ENCODE measurements at places on chromosomes 3 and 15.

- no peak for DNase-seq
Measured at GRCh38 chr3:125177746-125178145, 34.8 kb downstream of the SLC12A8 start.

DNA sequence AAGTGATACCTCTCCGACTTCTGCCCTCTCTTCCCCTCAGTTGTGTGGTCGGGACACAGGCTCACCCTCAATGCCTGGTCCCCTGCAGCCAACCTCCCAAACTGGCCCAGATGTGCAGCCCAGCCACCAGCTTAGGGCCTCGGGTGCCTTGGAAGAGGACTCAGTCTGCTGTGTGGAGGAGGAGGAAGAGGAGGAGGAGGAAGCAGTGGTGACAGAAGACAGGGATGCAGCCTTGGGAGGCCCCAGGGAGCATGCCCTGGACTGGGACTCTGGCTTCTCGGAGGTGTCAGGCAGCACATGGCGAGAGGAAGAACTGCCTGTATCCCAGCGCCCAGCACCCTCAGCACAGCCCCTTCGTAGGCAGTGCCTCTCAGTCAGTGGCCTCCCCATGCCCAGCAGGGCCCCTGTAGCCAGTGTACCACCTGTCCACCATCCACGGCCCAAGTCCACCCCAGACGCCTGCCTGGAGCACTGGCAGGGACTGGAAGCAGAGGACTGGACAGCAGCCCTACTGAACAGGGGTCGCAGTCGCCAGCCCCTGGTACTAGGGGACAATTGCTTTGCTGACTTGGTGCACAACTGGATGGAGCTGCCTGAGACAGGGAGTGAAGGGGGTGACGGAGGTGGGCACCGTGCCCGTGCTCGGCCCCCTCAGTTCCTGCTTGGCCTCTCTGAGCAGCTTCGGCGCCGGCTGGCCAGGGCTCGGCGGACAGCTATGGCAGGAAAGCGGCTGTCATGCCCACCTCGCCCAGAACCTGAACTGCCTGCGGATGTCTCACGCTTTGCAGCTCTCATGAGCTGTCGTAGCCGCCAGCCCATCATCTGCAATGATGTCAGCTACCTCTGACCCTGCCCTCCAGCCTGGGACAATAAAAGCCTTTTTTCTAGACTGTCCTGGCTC, 1.3 kb downstream of the INKA1 start:
- no peak for DNase-seq

- no peak for DNase-seq
Measured at GRCh38 chr3:46916799-46917198, 39.3 kb downstream of the PTH1R start.

DNA sequence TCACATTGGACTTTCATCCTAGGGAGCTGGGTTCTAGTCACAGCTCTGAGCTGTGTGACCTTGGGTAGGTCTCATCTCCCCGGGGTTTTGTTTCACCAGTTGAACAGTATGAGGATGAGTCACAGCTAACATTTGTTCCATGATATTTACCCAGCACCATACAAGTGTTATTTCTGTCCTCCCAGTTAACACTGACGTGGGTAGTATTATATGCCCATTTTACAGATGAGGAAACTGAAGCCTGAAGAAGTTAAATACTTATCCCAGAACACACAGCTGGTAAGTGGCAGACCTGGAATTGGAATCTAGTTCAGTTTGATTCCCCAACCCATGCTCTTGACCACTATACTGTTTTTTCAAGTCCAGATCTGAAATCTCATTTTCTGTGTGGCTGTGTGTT, 908 bp upstream of the RARB start:
- no peak for DNase-seq

DNA sequence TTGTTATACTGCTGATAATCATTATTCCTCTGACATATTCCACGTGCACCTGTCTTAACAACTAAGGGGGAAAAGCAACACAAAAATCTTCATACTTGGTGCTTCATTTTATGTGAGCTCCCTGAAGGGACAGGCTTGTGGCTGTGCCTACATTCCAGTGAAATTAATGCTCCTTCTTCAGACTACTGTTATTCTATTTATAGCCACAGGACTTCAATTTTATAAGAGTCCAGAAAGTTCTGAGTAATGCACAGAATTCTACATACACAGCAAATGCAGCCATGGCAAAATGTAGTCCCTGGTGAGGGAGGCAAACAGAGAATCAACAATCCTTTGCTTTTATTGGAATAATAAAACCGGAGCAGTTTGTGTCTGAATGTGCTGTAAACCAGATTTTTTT, 417.1 kb downstream of the RBMS3 start:
- no peak for DNase-seq

DNA sequence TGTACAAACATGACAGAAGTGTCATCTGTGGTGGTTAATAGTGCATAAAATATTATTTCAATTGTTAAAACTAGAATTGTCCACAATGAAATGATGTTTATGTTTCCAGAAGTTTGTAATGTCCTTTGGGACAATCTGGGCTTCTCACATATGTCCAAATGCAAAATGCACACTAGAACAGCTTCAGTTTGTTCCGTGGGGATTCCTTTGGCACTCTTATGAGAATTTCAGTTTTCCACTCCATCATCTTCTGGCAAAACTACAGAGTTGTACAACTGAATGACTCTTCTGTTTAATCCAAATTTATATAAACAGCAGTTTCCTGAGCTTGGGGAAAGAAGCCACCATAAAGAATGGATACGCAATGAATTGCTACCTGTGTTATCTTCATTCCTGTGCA, 2.0 kb upstream of the OR5H6 start:
- no peak for DNase-seq

- DNase-seq = no peak
Measured at GRCh38 chr15:65659502-65660052, 37.8 kb downstream of the SLC24A1 start.

- DNase-seq = peak; percentile 40
Measured at GRCh38 chr3:185423178-185423577, 60.2 kb downstream of the MAP3K13 start.

GRCh38 chr3:188316021-188316722, 162.2 kb downstream of the LPP start:
- DNase-seq = no peak

- peak; percentile 33 for DNase-seq
Measured at GRCh38 chr3:144259267-144259666, 287.6 kb downstream of the DIPK2A start.

- no peak for DNase-seq
Measured at GRCh38 chr3:34248352-34248751, 449.9 kb downstream of the PDCD6IP start.

DNA sequence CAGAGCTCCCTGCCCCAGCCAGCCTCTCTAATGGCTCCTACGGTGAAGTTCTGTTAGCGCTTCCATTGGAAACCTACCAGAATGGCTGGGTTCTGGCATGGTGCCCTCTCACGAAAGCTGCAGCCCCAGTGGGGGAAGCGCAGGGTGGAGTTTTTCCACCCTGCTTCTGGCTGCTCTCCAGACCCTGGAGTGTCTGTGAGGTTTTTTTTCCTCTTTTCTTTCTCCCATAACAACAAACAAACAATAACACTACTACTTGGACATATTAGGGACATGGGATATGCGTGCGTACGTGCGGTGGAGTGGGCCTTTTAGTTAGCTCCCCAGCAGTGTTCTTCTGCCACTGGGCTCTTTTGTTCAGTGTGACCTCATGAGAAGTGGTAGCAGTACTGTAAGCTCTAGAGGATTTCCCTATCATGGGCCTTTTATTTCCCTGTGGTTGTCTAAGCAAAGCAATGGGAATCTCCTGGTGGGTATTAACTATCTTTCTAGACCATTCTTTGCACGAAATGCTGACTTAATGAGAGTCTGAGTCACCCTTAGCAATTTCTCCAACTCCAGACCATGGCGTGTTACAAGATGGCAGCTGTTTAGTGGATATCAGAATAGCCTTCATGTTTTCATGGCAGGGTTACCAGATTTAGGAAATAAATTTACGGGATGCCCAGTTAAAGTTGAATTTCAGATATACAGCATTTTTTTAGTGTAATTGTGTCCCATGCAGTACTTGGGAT, 161.9 kb downstream of the FNDC3B start:
- peak; percentile 94 for DNase-seq

- peak; percentile 68 for DNase-seq
Measured at GRCh38 chr15:74127255-74127953, 3.0 kb upstream of the ISLR2 start.

Data from NCI-H2029 (cell line).